ENCODE measurements at places on chromosomes 5 and 9.
A peak's percentile ranks its signal among the peaks of the same experiment; 100 is the strongest.

DNA sequence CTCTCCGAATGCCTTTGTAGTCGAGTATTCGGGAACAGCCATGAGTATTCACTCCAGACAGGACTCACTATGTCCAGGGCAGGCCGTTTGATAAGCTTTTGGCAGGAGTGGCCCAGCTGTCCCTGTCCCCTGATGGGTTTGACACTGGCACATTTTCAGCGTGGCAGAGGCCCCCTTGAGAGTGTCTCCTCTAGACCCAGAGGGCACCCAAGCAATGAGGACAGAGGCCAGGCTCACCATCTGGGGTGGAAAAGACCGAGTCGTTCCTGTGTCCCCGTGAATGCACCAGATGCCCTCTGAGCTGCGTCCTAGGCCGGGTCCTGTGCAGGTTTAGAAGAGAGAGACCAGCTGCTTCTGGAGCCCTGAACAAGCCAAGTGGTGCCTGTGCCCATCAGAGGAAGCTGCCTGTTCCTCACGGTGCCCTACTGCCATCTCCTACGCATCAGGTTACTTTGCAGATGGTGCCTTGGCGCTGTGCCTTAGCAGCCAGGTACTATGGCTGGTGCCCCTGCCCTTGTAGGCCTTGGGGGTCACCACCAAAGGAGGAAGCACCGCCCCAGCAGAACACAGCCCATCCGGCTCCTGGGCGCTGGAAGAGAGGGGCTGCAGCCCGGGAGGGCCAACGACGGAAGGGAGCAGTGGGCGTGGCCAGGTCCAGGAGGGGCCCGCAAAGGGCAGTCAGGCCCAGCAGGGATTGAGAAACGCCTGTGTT is 42.4 kb downstream of the LRSAM1 start:
- DNase-seq, result no peak

DNA sequence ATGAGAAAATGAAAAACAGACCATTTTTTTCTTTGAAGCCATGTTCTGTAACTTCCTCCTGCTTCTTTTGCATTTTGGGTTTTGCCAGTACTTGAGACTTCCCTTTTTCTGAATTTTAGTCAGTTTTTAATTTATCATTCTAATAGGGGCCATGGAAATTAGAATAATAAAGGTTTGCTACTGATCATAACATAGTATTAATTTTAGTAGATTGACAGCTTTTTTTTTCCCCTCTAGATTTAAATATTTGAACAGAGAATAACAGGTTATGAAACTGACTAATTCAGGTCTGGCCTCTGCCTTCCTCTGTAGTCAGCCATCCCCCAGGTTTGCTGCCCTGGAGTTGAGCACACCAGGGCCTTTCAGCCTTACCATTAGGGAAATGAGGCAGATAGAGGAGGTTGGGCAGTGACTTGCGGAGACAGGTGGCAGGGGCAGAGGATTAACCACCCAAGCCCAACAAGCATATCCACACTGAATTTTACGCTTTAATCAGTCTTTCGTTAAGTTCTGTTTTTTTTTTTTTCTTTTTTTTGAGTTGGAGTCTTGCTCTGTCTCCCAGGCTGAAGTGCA is 80.1 kb upstream of the TNFAIP8 start:
- DNase-seq, result no peak

GRCh38 chr5:176337913-176338312 is 23.7 kb downstream of the KIAA1191 start:
- DNase-seq, result peak; percentile 24

- DNase-seq, result peak; percentile 51
Measured at GRCh38 chr9:129609486-129610212, 11.3 kb downstream of the C9orf50 start.

GRCh38 chr5:2173151-2173834 is 290.6 kb upstream of the IRX4 start:
- DNase-seq, result no peak

DNA sequence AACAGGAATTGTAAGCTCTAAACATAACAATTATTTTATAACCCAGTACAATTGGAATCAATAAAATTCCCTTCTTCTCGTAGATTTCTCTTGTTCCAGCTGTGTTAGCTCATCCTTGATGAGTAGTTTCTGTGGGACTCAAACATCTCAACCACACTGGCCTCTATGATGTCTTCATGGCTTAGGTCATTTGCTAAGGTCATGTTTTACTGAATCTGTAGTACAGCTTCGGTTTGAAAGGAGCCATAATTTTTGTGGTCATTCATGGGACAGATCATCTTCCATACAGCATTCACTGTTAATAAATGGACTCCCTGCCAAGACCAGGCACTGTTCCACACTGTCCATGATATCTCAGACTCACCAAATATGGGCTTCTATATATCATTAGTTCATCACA is 369.0 kb upstream of the RFX3 start:
- DNase-seq, result peak; percentile 96

Measured in fibroblast of villous mesenchyme (primary cell).